ENCODE measurements at places on chromosomes 6 and 20. TPM values are rescaled to one million over a fixed set of nuclear protein-coding genes. Genes with fewer than 3 reads are reported as not detected.

The WFDC12 gene
- total RNA-seq = not detected

DNA sequence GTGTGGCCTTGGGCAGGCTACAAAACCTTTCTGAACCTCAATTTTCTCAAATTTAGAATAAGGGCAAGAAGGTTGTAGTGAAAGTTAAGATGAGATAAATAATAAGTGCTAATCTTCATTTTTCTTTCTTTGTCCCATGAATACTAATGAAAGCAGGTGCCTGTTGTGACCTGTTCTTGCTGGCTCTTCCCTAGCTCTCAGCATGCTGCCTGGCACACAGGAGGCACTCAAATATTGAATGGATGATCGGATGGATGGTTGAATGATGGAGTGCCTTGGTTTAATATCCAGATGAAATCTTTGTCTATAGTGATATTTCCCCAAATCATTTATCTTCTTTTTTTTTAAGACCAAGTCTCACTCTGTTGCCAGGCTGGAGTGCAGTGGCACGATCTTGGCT, 15.0 kb downstream of the PBOV1 start:
- DNase-seq = no peak

- DNase-seq = no peak
Measured at GRCh38 chr20:2101057-2101864, at the start of gene STK35. Gene STK35, plus strand, starts transcription at chr20:2101827. Its CDS starts 55 bp downstream, at chr20:2101882.

- no peak for DNase-seq
Measured at GRCh38 chr6:107956181-107956580, 1.8 kb downstream of the SEC63 start.

The PRPH2 gene
- 0.11 TPM for total RNA-seq

DNA sequence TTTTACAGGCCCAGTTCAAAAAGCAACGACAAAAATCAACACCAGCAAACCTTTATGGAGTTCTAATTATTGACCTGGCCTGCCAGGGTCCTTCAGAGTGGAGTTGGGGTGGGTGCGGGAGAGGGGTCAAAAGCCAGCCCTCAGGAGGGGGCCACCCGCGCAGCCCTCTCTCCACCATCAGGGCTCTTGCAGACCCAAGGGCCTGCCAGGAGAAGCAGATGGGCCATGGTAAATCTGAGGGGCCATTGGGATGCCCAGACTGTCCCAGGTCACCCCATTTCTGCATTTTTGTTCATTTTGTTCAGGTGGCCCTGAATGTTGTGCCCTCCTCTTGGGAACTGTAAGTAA, 88.4 kb downstream of the DHX35 start:
- DNase-seq = no peak

- DNase-seq = no peak
Measured at GRCh38 chr6:20805021-20805420, 270.8 kb downstream of the CDKAL1 start.

GRCh38 chr6:170147832-170148708, 142.8 kb downstream of the DLL1 start:
- DNase-seq = peak; percentile 65

GRCh38 chr6:148780918-148781436, 34.1 kb downstream of the UST start:
- DNase-seq = no peak

The MOXD1 gene
- not detected for total RNA-seq

The PROKR2 gene
- not detected for total RNA-seq

DNA sequence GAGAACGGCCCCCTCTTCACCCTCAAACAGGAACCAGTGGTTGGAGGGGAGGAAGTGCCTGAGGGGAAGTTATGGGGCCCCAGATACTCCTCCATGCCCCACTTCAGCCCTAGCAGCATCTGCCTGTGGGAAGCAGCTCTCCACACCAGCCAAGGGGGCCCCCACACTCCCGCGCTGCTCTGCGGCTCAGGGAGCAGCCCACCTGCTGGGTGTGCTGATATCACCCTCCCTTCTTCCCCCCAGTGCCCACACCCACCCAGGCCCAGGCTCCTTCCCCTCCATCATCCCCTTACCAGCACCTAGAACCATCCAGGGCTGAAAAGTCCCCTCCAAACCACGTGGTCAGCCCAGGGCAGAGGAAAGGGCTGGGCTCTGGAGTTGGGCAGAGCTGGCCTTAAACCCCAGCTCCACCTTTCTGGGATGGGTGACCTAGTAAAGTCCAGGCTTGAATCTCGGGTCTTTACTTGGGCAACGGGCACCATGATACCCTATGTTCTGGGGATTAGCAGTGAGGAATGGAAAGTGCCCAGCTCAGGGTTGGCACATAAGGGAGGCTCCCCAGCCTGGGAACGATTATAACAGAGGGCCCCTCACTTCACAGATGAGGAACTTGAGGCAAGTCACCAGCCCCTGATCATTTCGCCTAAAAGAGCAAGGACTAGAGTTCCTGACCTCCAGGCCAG, 663 bp downstream of the LST1 start:
- no peak for DNase-seq

- DNase-seq = no peak
Measured at GRCh38 chr6:37131104-37131959, 38.6 kb upstream of the PIM1 start.
